ENCODE measurements at places on chromosomes 3 and 15. TPM values are rescaled to one million over a fixed set of nuclear protein-coding genes. Genes with fewer than 3 reads are reported as not detected.

Gene PLA2G4D
- total RNA-seq: not detected

Gene CLCN2
- 6.5 TPM for total RNA-seq

Gene LAMB2
- total RNA-seq: 374 TPM

Gene CFAP100
- not detected for total RNA-seq

Gene SLC28A1
- not detected for total RNA-seq
